Effector memory CD4-positive, alpha-beta T cell (primary cell): ENCODE measurements at places on chromosomes 16 and 17.

DNA sequence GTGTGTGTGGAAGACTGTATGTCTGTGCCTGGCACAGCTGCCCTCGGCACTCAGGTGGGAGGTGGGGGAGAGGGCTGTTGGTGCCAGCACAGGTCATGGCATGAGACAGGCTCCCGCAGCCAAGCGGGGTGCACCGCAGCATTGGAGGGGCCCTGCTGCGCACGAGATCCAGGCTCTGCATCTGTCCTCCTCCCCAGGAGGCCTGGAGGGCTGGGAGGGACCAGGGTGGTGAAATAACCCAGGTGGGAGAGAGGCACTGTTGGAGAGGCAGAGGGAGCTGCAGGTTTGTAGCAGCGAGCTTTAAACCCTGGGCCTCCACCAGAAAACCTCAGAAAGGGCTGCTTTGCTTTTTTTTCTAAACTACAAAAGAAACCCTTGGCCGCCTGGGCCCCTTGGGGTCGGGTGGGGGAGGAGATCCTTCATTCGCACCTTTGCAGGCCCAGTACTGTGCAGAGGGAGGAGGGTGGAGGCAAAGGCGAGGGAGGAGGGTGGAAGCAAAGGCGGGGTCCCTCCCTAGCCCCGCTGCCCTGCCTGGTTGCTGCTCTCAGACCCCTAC lies 241.7 kb downstream of the SEC14L1 start:
- DNase-seq: no peak

DNA sequence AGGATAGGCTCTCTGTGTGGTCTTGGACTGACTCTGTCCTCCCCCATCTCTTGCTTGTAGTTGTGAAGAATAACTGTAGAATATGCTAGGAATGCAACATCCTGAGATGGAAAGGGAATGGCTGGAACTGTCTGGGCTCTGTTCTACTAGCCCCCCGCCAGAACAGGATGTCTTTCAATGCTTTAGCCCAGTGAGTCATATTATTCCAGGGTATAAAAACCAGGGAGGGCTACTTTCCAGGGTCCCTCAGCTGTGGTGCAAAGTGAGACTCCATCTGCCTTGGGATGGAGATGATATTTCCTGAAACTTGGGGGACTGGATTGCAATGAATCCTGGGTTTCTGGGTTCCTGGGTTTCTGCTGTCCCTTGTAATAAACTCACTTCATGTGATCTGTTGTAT lies 32.1 kb downstream of the HYDIN start:
- no peak for DNase-seq

DNA sequence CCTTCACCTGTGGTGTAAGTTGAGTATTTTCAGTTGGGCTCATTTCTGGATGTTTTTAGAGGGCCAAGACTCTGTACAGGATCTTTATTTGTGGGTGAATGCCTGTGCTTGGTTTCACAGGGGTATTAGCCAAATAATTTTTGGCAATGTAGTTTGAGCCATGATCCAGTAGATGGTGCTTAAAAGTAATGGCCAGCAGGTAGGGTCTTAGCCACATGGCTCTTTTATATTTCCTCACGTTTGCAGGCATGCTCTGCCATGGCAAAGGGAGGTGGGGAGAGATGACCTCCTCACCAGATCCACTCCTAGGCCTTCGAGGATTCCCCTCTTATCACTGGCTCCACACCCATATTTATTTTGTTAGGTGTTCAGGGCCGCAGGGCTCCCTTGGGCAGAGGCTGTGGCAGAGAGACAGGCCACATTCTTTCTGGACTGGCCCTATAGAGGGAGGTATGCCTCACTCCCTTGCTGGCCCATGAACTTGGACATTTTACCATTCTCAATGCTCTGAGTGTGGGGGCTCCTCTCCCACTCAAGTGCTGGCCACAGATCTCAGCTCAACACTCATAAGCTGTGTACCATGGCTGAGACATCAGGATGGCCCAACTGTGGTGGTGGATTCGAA lies 417.1 kb downstream of the XYLT1 start:
- DNase-seq: no peak

DNA sequence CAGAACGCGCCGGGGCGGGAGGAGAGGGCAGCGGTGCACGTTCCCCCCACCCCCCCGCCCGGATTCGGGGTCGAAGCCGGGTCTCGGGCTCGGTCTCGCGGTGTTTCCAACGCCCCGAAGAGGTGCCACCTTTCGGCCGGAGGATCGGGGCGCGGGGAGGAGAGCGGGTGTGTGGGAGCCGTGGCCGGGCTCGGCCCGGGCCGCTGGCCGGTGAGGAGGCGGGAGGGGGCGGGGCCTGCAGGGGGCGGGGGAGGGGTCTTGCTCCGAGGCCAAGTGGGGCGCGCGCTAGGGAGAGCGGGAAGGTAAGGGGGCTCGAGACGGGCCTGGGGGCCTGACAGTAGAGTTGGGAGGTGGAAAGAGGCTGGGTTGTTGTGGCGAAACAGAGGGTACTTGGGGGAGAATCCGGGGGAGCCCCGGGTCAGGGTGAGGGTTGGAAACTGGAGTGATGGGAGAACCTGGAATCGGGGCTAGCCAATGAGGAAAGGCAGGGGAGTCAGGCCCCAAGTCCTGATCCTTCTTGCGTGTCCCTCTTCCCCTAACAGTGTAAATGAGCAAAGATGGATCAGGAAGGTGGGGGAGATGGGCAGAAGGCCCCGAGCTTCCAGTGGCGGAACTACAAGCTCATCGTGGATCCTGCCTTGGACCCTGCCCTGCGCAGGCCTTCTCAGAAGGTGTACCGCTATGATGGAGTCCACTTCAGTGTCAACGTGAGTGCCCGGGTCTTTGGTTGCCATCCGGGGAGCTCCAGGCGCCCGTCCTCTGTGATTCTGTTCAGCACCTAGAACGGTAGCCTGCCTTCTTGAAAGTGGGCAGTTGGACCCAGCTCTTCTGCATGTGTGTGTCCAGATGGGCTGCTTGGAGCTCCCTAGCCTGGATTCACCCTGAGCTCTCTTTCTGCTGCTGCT lies 873 bp downstream of the SETD1A start:
- DNase-seq: no peak

GRCh38 chr17:40356990-40357881 lies 7.3 kb downstream of the GJD3 start:
- DNase-seq: no peak

DNA sequence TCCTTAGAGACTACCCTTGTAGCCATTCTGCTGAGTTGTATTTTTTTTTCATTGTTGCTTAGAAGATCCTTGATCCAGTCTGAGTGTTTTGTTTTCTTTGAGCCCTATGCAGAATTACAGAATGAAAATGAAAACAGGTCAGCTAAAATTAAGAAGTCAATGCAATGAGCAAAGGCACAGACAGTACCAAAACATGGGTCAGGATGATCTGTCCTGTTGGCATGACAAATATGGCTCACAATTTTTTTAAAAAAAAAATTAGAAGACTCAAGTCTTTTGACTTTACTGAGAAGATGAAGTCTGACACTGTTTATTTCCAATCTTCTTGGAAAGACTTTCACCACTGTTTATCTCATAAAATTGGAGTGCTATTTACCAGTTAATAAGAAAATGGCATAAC lies 32.4 kb downstream of the KCNJ16 start:
- DNase-seq: no peak

- DNase-seq: no peak
Observed at GRCh38 chr17:61284746-61285145, 114.9 kb upstream of the TBX2 start.

- no peak for DNase-seq
Observed at GRCh38 chr17:59277031-59277430, 54.4 kb upstream of the YPEL2 start.

DNA sequence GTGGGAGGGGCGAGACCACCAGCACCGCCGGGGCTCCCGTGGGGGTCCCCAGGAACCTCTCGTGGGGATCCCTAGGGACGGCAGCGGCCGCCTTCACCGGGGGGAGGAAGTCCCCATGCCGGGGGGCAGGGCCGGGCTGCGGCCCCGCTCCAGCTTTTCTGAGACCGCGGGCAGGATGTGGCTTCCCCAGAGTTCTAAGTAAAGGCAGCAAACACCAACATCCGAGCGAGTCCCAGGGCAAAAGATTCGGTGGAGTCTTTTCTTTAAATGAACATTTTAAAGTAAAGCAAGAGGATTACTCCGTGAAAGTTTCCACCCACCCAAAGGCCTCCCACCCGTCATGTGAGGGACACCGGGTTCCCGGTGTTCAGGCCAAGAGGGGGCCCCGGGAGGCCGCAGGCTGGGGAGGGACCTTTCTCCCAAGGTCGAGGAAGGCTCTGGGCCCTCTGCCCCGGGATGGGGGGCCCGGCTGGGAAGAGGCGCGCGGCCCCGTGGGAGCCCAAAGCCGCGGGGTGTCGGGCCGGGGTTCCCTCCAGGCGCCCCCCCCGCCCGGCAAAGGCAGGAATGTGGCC lies 137.2 kb upstream of the RPH3AL start:
- DNase-seq: peak; percentile 53

- no peak for DNase-seq
Observed at GRCh38 chr16:84930298-84931106, 80.8 kb downstream of the ZDHHC7 start.

DNA sequence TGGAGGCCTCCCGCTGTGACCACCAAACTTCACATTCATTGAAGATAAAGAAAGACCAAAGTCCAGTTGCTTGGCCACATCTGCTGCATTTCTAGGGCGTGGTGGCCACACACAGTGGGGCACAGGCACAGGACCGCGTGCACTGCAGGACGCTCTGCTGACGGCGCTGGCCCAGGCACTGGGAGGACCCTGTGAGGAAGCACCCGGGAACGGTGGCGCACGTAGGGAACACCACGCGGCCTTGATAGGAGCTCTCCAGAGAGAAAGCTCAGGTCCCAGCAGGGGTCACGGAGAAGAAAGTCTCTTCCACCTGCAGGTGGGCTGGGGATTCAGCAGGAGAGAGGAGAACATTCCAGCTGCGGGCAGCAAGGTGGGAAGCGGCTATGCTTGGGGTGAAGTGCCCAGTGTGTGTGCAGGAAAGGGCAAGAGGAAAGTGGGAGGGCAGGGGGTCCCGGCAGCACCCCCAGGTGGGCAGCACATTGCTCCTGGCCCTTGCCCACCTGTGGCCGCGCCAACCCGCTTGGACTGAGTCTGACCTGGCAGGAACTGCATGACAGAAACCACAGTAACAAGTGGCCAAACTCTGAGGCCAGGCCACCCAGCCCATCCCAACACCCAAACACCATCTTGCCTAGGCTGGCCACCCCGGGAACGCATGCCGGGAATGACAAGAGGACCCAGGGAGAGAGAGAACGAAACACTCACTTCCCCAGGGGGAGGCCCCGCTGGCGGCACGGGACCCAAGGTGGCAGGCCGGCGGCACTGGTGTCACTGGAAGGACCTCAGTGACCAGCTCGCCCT lies 32.8 kb downstream of the TBC1D16 start:
- DNase-seq: no peak

DNA sequence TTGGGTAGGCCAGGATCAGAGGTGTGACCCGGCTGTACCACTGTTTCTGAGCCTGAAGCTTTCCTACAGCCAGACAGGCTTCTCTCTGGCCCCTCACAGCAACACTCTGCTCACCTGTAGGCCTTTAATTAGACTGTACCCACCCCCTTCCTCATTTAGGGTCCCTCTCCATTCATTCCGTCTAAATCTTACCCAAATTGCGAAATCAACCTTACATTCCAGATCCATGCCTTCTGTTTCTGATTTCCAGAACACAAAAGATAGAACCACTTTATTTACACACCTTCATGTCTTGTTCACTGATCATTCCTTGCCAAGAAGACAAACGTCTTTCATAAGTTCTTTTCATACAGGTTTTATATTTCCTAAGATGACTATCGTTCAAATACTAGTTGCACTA lies 160.8 kb downstream of the ZNF18 start:
- DNase-seq: no peak

- DNase-seq: no peak
Observed at GRCh38 chr16:28204204-28204603, 7.6 kb downstream of the XPO6 start.

GRCh38 chr17:61842899-61843298 lies 20.4 kb downstream of the BRIP1 start:
- DNase-seq: no peak

DNA sequence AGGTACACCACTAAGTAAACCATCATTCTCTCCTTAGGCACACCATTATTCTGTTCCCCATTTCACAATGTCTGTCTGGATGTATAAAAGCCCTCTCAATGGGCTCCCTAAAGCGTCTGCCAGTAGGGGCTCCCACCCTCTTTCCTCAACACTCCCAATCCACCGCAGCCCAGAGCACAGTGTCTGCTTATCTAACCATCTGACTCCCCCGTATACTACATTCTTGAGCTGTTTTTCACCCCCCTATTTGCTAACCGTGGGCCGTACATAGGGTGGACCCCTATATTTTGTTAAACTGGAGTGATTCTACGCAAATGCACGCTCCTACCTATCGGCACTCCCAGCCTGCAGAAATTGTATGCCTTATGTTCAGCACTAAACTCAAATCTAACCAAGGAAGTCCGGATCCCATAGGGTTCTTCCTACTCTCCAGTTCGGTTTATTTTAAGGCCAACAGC lies 685 bp upstream of the PSMD3 start:
- DNase-seq: peak; percentile 7

GRCh38 chr17:74392848-74393247 lies 25.5 kb downstream of the GPR142 start:
- no peak for DNase-seq

DNA sequence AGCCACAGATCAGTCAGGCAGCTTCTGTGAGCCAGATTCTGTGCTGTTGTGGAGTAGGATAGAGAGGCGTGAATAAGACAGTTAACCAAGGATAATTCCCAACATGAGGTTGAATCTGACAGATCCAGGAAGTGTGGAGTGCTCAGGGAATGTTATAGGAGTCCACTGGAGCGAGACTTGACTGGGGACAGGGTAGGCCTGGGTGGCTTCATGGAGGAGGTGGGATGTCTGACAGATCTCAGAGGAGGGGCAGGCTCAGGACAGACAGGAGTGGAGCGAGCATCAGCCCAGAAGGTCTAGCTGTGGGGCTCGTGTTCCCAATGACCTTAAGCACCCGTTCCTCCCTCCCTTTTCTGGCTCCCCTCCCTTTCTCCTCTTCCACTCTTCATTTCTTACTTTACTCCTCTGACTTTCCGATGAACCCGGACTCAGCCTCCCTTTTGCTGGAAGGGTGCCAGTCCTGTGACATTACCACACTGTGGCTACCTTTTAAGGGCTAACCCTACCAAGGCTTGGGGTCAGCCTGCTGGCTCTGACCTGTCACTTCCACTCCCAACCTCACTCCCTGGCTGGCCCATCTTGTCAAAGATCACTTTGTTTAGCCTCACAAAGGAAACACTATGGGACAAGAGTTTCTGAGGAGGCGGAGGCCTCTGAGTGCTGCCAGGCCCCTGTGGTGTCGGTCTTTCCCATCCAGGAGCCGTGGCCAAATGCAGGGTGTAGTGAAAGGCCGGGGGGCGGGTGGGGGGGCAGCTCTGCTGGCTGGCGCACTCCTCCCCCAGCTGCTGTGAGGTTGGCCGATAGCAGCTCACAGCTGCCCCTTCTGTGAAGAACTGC lies 28.5 kb upstream of the EFCAB13 start:
- no peak for DNase-seq

GRCh38 chr17:4858882-4859260 lies 25.7 kb downstream of the MINK1 start:
- no peak for DNase-seq

DNA sequence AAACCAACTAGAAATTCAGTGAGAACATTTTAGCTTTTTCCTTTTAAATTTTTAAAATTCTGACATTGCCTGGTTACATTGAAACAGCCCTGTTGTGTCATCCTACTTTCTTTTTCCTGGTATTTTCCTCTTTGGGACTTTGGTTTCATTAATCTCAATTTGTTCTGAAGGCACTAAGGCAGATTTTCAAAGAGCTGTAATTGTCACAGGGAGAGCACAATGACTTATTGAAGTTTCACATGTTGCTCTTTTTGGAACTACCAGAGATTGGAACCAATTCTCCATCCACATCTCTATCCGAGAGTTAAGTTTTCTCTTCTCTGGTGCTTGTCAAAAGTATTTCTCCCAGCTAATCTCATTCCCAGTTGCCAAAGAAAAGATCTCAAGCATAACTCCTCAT lies 144.7 kb upstream of the TBX2 start:
- DNase-seq: no peak

GRCh38 chr17:72270273-72270924 lies 149.6 kb downstream of the SOX9 start:
- DNase-seq: no peak
